ENCODE measurements at places on chromosomes 3 and 15.

DNA sequence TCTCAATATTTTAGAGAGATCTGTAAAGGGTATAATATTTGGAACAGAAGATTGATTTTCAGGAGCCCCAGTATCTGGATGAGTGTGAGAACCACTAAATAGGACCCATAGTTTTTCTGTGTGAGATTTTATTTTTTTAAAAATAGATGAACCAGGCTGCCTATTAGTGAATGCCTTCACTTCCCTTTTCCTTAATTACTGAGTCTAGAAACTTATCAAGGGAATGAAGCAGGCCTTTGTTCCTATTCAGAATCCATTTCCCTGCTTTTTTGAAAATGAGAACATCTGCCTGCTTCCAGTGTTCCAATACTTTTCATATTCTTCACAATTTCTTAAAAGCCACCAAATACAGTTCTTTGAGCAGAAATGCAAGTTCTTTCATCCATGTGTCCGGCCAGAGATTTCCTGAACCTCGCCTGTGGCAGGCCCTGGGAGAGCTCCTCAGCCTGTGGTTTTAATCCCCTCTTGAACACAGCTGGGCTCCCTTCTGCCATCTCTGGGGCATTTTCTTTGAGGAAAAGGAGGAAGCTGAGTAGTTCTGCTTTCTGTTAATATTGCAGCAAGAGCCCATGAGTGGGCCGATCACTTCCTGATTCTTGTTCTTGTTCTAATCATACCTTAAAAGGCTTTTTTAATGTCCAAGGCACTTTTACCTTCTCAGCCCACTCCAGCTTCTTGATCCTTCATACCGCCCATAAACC lies 4.7 kb downstream of the EHD4 start:
- DNase-seq, result peak; percentile 73

DNA sequence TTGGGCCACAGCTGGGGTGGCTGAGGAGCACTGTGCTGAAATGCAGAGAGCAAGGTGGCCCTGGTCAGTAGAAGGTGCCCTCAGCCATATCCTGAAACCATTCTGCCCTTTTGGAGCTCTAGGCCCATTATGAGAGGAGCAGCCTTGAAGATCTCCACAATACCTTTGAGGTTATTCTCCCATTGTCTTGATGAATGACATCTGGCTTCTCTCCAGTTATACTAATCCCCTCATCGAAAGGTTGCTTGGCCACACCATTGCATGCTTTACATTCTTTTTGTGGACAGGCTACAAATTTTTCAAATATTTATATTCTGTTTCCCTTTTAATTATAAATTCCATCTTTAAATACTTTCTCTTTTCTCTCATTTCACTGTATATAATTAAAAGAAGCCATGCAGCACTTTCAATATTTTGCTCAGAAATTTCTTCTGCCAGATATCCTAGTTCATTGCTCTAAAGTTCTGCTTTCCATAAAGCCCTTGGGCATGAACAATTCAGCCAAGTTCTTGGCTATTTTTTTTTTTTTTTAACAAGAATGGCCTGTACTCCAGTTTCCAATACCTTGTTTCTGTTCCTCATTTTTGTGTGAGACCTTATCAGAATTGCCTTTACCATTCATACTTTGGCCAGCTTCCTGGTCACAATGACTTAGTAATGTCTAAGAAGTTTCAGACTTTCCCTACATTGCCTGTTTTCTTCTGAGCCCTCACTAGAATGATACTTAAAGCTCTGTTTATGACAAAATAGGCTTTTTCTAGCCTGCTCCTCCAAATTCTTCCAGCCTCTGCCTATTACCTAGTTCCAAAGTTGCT lies 138.9 kb upstream of the SGO1 start:
- DNase-seq, result peak; percentile 40

GRCh38 chr3:175150812-175151401 lies 291.8 kb downstream of the NAALADL2 start:
- no peak for DNase-seq

DNA sequence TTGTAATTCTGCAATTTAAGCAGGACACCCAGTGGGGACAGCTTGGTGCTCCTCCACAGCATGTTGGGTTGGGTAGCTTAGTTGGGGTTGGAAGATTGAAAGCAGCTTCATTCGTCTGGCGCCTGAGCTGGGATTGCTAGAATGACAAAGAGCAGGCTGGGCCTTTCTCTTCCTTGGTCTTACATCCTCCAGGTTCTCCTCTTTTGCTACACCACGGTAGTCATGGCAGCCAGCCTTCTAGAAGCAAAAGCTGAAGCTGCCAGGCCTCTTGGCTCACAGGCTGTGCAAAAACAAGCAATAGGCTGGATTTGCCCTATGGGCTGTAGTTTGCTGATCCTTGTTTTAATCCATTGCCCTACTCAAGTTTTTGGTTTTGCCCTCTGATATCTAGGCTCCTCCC lies 3.2 kb upstream of the ANXA2 start:
- no peak for DNase-seq

DNA sequence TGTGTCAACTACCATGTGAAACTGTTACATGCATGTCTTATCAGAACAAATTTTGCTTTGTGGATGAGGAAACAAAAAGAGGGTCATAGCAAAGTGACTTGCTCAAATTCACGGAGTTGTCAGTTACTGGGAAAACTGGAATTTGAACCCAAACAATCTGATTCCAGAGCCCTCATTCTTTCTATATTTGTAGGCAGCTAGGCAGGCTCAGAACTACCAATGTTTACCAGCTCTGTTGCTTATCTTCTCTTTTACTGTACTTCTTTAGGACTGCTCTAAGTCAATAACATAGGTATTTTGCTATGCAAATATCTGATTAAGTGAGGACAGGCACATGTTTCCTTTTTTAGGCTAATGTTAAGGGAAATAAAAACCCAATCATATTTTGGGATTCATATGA lies 450.5 kb downstream of the ZPLD1 start:
- DNase-seq, result no peak

DNA sequence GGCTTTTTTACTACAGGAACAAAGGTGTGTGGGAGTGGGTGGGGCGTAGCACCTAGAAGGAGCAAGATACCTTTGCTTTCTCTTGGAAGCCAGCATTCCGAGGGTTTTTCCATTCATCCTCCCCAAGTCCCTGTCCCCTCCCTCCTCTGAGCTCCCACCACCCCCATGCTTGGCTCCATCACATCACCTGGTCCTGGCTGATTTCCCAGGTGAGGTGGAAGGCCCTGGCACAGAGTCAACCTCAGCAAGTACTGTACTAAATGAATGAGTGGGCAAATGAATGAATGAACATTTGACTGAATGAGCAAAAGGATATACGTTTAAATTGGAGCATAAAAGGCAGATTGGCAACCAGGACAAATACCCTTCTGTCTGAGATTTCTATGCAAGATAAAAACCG lies 45.4 kb downstream of the DZIP1L start:
- no peak for DNase-seq

GRCh38 chr3:180280555-180280954 lies 243.8 kb upstream of the PEX5L start:
- DNase-seq, result no peak

GRCh38 chr3:74592359-74592758 lies 22.1 kb downstream of the CNTN3 start:
- peak; percentile 51 for DNase-seq

DNA sequence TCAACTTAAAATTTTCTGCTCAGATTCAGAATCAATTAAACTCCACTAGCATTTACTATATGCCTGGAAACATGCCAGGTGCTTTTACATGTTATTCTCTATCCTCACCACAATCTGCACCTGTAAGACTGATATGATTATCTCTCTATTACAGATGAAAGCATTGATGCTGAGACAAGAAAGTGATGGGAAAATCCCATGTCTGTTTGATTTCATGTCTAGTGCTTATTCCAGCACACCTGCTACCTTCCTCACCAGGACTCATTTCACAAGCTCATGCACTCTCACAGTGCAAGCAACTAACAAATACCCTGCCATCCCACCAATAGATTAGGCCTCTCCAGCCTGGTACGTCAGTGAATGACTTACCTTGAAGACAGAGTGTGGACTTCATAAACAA lies 25.0 kb upstream of the BCL6 start:
- DNase-seq, result no peak

DNA sequence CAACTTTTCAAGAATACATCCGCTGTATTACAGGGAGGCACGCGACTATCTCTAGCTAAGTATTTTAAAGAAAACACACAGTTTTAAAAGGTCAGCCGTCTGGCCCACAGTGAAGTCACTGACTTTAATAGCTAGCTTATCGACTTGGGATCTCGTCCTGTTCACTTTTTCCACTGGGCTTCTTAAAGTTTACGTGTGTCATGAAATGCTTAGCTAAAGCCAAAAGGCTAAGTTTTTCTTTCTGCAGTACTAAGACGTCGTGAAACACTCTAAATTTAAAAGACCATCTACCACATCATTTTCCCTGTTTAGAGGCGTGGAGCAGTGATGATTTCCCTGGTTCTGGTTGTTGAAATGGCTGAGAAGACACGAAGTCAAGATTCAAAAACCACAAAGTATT lies 27.1 kb downstream of the LRIG1 start:
- peak; percentile 50 for DNase-seq

DNA sequence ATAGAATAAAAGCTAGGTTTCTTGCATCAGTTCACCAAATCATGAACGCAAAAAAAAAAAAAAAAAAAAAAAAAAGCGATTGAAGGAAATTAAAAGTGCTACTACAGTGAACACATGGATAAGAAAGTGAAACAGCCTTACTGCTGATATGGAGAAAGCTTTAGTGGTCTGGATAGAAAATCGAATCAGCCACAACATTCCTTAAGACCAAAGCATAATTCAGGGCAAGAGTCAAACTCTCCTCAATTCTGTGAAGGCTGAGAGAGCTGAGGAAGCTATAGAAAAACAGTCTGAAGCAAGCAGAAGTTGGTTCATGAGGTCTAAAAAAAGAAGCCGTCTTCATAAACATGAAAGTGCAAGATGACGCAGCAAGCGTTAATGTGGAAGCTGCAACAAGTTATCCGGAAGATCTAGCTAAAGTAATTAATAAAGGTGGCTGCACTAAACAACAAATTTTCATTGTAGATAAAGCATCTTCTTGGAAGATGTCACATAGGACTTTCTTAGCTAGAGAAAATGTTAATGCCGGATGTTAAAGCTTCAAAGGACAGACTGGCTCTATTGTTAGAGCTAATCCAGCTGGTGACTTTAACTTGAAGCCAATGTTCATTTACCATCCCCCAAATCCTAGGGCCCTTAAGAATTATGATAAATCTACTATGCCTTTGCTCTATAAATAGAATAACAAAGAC lies 19.2 kb downstream of the P3H2 start:
- DNase-seq, result peak; percentile 57

DNA sequence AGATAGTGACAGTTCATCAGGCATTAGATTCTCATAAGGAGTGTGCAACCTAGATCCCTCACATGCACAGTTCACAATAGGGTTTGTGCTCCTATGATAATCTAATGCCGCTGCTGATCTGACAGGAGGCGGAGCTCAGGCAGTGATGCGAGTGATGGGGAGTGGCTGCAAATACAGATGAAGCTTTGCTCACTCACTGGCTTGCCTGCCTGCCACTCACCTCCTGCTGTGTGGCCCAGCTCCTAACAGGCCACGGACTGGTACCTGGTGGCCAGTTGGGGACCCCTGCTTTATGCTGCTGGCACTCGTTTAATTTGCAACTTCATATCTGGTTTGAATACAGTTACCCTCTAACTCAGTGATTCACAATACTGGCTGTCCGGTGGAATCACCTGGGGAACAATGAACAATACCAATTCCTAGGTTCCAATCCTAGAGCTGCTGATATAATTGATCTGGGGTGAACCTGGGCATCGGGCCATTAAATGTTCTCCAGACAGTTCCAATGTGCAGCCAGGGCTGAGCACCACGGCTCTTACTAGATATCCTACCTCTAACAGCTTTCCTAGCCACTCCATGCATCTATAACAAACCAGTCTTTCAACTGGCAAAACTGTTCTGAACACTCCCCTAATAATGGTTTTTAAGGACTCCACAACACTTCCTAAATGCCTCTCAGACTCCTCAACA lies 131.4 kb downstream of the ATP1B3 start:
- no peak for DNase-seq

DNA sequence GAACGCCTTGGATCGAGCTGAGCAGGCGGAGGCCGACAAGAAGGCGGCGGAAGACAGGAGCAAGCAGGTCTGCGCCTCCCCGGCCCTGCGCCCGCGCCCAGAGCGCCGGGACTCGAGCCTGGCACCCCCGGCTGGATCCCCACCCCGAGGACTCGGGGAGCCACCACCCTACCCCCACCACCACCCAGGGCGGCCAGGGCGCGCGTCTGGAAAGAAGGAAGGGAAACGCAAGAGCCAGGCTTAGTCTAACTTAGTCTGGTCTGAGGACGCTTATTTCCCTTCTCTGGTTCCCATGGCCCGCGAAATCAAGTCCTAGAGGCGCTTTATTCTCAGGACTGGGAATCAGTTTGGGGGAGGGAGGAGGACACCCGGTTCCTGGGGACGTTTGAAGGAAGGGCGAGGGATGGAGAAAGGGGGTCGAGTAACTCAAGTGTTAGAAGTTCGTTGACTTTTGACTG lies 359 bp downstream of the TPM1 start:
- no peak for DNase-seq

DNA sequence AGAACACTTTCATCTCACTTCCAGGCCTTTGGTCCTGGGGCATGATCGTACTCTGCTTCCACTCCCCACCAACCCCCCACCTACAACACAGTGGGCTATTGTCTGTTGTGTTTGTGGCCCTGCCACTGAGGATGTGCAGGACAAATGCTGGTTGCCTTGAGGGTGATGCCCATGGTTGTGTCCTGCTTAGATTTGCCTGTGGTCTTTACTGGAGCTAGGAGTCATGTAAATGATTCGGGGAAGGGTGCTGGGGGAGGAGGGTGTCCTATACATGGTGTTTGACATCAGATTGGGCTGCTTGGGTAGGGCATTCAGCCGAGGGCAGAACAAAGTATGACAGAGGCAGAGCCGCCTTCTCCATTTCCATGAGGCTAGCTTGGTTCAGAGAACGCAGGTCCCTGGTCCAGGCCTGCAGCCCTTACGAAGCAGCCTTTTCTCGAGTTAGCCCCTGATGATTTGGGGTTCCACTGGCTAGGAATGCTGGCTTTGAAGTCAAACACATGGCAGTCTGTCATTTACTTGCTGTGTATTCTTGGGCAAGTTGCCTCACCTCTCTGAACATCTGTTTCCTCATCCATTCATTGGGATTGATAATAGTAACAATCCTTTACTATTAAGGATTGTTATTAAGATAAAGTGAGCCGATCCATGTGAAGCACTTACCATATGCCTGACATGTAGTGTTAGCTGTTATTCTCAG lies 6.9 kb downstream of the CORO2B start:
- DNase-seq, result no peak

GRCh38 chr3:110568246-110568645 lies 503.4 kb upstream of the NECTIN3 start:
- peak; percentile 71 for DNase-seq

GRCh38 chr3:74510261-74510818 lies 104.1 kb downstream of the CNTN3 start:
- no peak for DNase-seq

- DNase-seq, result no peak
Observed at GRCh38 chr3:83928903-83929302, 1029.9 kb upstream of the CADM2 start.

- DNase-seq, result peak; percentile 99
Observed at GRCh38 chr3:7682822-7683229, 818.8 kb upstream of the LMCD1 start.

DNA sequence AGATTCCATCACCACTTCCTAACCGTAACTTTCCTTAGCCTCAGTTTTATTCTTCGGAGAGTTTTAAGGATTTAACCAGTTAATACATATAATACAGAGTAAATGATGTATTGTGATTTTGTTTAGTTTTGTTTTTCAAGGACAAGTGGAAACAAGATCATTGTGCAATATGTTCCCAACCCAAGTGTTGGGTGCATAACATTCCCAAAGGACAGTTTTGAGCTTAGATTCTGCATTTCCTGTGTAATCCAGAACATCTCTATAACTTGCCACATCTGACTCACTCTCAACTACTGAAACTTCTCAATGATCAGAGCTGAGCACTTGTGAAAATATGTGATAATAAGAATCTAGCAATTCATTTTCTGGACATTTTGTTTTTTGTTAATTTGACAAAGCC lies 466.1 kb upstream of the PPP2R3A start:
- DNase-seq, result no peak

Measured in fibroblast of pulmonary artery (primary cell).